ENCODE measurements at places on chromosomes 12 and 14.

GRCh38 chr12:15356951-15357364, 34.6 kb downstream of the PTPRO start:
- no peak for DNase-seq

DNA sequence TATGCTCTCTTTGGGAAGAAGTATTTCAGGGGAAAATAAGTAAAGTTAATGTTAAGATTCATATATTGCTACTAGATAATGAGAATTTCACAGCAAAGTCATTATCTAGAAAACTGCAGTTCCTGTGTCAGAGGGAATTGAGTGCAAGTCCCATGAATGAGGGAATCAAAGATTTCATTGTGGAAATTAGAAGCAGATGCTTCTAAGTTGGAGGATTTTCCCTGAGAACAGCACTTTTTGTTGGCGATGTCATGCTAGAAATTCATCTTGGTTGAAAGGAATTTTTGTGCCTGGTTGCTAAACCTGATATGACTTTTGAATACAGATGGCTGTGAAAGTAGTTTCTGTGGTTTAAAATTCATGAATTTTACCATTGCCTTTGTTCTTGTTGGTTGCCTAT, 25.6 kb downstream of the FRMD6 start:
- DNase-seq = peak; percentile 82

GRCh38 chr12:113184098-113184899, 979 bp downstream of the DDX54 start:
- no peak for DNase-seq

DNA sequence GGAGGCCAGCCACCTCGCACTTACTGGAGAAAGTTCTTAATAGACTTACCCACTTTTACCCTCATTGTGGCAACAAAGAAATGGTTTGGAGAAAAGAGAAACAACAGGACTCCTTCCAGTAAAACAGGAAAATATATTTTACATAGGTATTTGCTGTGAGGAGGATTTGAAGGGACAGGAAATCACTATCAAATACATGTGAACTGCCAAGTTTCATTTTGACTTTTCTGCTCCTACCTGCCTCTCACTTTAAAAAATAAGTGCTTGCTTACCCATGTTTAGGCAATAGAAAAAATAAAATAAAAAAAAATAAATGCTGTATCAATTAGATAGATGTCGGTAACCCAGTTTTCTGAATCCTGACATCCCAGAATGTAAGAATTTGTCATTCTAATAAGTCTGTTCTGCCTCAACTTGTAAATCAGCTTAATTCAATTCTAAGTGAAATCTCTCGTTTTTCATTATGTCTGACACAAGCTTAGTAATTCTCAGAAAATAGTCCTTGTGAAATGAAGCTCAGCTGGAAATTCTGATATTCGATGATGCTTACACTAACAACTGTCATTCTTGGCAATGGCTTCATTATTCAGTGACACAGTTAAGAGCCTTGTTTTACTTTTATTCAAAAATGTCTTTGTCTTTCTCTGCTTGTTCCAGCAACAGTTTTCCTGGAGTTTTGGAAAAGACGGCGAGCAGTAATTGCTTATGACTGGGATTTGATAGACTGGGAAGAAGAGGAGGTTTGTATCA, 131.3 kb downstream of the SLC5A8 start:
- no peak for DNase-seq

- no peak for DNase-seq
Observed at GRCh38 chr12:30930641-30931040, 4.1 kb downstream of the TSPAN11 start.

- no peak for DNase-seq
Observed at GRCh38 chr14:81132468-81132867, 88.3 kb downstream of the GTF2A1 start.

All from fibroblast of lung (primary cell).